Stimulated activated CD4-positive, alpha-beta T cell treated with anti-CD3 and anti-CD28 coated beads, Interleukin-2, amount 100 ng/mL, for 24 hours (primary cell): ENCODE measurements at places on chromosomes 11 and 22.
A peak's percentile ranks its signal among the peaks of the same experiment; 100 is the strongest.

- no peak for DNase-seq
These were observed 21.8 kb upstream of the GNB1L start for GRCh38 chr22:19876314-19876940.

- DNase-seq, result no peak
These were observed 186.1 kb downstream of the MYO18B start for GRCh38 chr22:25928038-25928437.

- DNase-seq, result no peak
These were observed 1.1 kb upstream of the NECTIN1 start for GRCh38 chr11:119729951-119730613.

- peak; percentile 61 for DNase-seq
These were observed 22.0 kb upstream of the TLCD5 start for GRCh38 chr11:120303004-120303637.

DNA sequence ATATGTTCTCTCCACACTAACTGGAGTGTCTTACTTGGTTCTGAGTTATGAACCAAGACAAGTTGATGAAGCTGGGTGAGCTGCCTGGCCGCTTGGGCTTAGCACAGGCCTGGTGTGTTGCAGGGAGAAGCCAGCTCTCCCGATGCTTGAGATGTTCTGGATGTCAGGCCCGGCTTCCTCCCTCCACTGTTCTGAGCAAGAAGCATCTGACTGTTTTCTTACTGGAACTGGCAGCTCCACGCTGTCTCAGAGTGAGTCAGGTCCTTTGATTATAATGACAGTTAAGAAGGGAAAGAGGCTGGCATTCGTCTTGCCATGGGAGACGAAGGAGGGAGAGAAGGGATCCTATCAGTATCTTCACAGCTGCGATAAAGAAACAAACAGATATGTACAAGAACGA is 46.5 kb upstream of the CRTAM start:
- no peak for DNase-seq

DNA sequence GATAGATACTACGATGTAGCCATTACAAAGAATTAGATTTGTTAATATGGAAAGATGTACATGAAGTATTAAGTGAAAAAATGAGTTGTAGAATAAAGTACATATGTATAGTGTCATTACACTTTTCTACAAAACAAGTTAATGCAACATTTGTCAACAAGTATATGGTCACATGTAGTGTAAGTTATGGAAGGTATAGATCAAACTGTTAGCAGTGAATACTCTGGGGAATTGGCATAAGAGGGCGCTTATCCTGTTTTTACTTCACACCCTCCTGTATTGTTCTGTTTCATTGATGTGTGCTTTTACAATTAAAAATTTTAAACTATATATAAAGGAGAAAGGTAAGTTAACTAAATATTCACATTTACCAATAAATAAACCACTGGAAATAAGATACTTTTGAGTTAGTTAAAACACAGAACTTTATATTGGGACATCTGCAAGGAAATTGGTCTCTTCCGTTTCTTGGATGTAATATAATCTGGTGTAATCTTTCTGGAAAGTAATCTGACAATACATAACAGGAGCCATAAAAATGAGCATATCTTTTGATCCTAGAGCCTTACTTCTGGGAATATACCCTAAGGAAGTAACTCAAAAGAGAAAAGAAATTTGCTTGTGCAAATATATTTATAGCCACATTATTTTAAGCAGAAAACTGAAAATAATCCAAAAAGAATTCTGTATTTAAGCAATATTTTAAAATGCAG is 34.5 kb downstream of the CSTPP1 start:
- no peak for DNase-seq

DNA sequence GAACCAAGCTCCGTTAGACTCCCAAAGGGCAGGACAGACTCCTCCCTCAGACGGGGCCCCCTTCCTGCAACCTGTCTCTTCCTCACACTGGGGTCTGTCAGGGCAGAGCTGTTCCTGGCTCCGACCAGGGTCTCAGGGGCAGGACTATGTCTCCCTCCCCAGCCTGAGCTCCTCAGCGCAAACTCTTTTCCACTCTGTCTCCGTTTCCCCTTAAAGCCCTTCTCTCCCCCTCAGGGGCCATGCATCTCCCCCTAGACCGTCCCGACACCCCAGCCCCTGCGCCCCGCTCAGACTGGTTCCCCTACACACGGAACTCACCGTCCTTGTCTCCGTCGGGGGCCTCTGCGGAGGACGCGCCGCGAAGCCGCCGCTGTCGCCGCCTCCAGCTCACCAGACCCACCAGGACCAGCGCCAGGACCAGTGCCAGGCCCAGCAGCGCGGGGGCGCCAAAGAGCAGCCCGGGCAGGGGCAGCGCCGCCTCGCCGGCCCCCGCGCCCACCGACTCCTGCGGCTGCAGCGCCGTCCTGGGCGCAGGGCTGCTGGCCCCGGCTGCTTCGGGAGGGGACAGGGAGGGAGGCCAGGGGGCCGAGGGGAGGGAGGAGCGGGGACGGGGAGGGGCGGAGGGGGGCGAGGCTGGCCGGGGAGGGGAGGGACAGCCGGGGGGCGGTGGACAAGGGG is 684 bp downstream of the TNFRSF13C start:
- DNase-seq, result peak; percentile 82

DNA sequence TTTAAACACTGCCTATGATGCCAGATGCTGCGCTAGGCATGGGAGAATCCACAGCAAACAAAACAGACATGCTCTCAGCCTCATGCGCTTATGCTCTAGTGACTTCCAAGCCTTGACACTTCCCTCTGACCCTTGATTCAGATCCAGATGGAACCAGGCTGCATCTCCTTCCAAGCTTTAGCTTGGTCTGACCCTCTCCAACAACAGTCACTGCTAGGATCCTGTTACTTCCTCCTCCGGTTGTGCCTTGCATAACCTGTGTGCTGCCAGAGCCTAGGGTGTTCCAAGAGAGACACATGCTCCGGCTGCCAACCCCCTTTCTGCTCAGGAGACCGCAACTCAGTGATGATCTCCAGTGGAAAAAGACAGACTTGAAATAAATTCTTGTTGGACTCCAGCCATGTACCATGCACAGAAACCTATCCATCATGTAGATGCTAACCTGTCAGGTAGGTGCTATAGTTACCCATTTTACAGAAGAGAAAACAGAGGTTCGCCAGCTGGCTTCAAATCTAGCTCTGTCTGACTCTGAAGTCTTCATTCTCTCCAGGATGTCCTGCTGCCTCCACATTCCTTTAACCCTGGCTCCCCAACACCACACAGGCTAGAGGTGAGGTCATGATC is 136.3 kb upstream of the TEAD1 start:
- no peak for DNase-seq

DNA sequence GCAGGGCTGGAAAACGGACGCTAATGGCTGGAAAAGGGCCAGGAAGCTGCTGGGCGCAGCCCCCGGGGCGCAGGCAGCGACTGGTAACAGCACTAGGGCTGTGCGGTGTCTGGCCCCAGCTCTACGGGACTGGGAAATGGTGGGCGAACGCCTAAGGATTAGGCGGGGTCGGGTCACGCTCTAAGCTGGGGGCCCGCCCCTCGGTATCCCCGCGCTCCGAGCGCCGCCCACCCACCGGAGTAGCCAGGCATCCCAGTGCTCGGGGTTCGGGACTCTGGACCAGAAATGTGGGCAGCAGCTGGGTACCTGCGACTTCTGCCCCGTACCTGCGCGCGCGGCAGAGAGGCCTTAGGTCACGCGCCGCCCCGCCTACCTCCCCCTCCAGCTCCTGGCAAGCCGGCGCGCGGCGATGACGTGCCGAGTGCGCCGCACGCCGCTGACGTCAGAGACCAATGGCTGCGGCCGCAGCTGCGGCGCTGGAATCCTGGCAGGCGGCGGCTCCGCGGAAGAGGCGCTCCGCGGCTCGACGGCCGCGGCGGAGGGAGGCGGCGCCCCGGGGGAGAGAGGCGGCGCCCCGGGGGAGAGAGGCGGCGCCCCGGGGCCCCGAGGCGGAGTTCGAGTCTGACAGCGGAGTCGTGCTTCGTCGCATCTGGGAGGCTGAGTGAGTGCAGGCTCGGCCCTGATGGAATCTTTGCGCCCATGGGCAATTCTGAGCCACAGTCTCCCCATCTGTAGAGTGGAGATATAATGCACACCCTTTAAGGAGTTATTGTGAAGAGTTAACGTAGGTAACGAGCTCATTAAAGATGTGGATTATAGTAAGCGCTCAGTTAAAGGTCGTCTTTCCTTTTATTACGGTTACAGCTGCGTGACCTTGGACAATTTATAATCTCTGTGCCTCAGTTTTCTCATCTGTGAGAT is at the start of the genes HPS4 and SRRD:
HPS4 (minus strand) TSS at position 345 of the 921 bp plus-strand sequence. CDS start 2,021 bp downstream, outside the sequence.
SRRD (plus strand) TSS at position 439 of the 921 bp plus-strand sequence; CDS start at position 453, 14 bp downstream.
- DNase-seq, result peak; percentile 92

GRCh38 chr11:124493016-124493655 is 47.6 kb upstream of the OR8B8 start:
- DNase-seq, result no peak

DNA sequence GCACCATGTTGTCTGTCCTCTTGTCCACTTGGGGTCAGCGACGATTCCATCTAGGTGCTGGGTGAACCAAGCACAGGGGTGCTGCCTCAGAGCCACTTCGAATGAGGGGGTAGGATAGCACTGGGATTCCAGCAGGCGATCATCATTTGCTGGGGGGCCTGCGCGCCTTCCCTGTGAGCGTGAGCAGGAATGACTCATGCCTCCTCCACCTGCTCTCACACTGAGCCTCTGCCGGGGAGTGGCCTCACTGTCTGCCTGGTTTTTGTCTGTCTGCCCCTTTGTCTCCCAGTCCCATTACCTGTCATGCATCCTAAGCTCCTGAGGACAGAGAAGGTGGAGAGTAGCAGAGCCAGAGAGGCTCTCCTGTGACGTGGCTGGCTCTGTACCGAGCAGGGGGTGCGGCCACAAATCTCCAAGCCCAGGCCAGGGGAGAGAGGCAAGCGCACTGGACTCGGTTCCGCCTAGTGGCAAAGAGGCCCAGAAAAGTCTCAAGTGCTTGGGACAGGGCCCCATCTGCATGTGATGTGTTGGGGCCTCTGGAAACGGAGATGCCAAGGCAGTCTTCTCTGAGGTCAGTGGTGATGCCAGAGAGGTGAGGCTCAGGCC is 30.8 kb downstream of the RSPH14 start:
- no peak for DNase-seq

GRCh38 chr22:27129266-27129665 is 471.9 kb downstream of the MIAT start:
- no peak for DNase-seq

GRCh38 chr11:3904228-3904627 is 48.8 kb downstream of the STIM1 start:
- DNase-seq, result no peak

GRCh38 chr11:93529707-93530467 is 13.3 kb downstream of the SMCO4 start:
- no peak for DNase-seq

GRCh38 chr11:72705442-72706365 is 31.5 kb upstream of the PDE2A start:
- DNase-seq, result no peak

DNA sequence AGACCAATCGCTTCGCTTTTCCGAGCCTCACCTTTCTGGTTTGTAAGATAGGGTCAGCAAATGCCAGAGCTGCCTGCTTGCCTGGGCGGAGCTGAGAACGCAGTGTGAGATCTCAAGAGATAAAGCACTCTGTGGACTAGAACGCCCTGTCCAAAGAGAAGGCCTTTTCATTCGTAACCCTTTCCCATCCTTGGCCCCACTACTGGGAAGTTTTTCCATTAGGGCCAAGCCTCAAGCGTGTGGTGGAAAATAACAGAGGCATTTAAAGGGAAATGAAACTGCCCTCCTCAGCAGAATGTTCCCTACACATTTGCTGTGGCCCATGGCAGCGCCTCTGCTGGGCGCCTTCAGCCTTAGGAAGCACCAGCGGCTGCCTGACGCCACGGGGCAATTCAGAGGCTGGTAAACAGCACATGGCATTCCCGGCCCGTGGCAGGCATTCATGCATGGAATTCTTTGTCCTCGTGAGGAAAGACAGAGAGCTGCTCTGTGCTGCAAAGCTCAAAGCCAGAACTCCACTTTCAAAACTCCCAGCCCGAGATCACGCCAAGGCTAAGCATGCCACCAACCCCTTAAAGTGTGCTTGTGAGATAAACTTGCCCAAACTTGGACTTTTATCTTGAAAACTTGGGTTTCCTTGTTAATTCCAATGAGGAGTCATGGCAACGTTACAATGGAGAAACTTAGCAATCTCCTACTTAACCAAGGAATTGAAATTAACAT is 38.1 kb downstream of the AHNAK start:
- no peak for DNase-seq

GRCh38 chr11:108914211-108914610 is 249.3 kb downstream of the DDX10 start:
- no peak for DNase-seq

DNA sequence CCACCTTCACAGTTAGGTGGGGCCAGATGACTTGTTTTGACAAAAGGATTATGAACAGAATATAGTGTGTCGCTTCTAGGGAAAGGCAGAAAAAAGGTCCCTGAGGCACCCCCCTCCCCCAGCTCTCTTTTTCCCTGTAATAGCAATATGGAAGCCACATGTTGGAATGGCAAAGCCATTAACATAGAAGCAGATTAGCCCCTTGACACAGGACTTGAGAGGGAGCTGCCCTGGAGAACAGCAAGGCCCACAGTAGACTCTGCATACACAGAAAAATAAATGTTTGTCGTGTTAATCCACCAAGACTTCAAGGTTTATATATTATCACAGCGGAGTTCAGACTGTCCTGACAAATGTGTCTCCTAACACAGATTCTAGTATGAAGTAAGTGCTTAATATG is 1222.9 kb downstream of the LRRC4C start:
- DNase-seq, result no peak

DNA sequence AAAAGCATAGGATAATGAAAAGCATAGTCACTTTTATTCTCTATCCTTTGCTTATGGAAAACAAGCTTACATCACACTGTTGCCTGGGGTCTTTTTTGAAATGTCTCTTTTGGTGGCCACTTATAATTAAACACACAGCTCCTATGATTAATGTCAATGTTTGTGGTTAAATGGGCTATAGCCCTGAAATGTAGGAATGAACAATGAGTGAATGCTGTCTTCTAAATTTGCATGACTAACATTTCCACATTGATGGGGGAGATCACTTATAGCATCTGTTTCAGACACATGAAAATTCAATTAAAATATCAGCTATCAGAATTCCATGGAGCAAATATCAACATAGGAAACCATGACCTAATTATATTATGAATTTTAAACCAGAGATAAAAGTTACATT is 171.4 kb upstream of the FAT3 start:
- DNase-seq, result no peak

DNA sequence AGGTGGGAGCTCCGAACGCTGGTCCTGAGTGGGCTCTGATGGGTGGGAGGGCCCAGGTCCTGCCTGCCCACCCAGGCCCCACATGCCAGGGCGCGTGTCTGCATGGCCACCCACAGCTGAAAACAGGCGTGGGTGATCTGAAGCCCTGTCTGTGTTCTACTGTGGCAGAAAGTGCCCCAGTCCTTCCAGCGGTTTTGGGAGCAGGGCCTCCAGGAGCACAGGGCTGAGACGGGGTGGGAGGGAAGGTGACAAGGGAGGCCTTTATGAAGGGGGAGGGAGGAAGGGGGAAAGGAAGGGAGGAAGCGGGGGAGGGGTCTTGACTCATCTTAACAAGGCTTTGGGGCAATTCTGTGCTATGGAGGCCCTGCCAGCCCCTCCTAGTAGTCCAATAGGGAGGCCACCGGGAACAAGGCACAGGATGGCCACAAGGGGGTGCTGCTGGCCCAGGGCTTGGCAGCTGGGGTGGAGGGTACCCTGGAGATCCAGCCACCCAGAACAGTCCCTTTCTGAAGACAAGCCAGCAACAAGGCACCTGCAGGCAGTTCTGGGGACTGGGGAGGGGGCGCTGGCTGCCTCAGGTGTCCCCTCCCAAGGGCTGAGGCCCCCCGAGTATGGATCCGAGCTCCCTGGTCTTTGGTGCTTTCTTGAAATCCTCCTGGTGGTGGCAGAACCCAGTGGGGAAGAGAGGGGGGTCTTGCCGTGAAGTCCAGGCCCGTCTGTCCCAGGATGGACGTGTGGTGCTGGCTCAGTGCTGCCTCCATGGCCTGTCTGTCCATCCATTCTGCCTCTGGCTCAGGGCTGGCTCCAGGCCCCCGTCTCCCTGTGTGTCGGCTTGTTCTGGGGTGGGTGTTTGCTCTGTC is 6.3 kb upstream of the FADS3 start:
- peak; percentile 85 for DNase-seq
